ENCODE measurements at places on chromosomes 6 and 20.

GRCh38 chr6:75308250-75308988 lies 23.8 kb upstream of the TMEM30A start:
- no peak for DNase-seq

GRCh38 chr6:133244519-133244918 lies 3.4 kb downstream of the EYA4 start:
- peak; percentile 25 for DNase-seq

DNA sequence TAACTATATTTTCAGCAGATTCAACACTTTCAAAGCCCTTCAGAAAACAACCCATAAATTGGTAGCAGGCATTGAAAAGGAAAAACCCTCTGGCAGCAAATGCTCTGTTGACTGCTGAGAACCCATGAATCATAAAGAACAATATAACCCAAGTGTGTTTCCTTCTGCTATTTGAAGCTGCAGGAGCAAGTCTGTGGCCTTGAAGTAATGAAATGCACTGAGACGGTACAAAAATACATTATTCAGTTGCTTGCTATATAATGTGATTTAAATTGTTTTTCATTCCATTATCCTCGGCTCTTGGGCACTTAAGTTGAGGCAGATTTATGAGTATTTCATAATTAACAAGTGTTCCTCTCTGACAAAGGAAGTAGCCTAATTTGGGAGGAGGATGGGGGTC lies 40.6 kb upstream of the SAMD5 start:
- DNase-seq: no peak

- DNase-seq: no peak
These were observed 11.5 kb upstream of the BLOC1S5 start for GRCh38 chr6:8075704-8076103.

- DNase-seq: peak; percentile 81
These were observed 18.0 kb downstream of the PTGIS start for GRCh38 chr20:49549801-49550551.

GRCh38 chr6:110564703-110565421 lies 88.4 kb upstream of the SLC22A16 start:
- no peak for DNase-seq

GRCh38 chr6:28311139-28311823 lies 24.7 kb downstream of the ZSCAN31 start:
- DNase-seq: no peak

GRCh38 chr6:142301651-142302391 lies at the start of gene ADGRG6:
Gene ADGRG6 (plus strand): TSS chr6:142302007. CDS start chr6:142302330, 323 bp downstream.
- DNase-seq: peak; percentile 55

DNA sequence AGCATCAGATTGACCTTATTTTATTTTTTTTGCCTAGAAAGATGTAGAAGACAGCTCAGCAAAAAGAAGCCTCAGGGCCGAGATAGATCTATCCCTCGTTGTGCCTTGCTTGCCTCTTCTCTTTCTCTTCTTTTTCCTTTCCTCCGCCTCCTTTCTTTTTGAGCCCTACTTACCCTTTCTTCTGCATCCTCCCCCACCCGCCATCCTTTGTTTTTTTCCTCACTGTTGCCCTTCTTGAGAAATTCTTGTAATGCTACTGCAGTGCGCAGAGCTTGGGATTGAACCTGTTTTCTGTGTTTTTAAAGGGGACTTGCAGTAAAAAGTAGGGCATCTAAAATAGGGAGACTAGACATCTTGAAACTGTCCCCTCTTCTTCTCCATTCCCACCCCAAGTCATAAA lies 18.6 kb downstream of the RALY start:
- DNase-seq: no peak

GRCh38 chr6:46612645-46613044 lies 40.0 kb downstream of the CYP39A1 start:
- DNase-seq: no peak

GRCh38 chr6:99618649-99619408 lies 12.2 kb downstream of the PRDM13 start:
- no peak for DNase-seq

- DNase-seq: no peak
These were observed 81.3 kb downstream of the C6orf52 start for GRCh38 chr6:10613077-10613476.

DNA sequence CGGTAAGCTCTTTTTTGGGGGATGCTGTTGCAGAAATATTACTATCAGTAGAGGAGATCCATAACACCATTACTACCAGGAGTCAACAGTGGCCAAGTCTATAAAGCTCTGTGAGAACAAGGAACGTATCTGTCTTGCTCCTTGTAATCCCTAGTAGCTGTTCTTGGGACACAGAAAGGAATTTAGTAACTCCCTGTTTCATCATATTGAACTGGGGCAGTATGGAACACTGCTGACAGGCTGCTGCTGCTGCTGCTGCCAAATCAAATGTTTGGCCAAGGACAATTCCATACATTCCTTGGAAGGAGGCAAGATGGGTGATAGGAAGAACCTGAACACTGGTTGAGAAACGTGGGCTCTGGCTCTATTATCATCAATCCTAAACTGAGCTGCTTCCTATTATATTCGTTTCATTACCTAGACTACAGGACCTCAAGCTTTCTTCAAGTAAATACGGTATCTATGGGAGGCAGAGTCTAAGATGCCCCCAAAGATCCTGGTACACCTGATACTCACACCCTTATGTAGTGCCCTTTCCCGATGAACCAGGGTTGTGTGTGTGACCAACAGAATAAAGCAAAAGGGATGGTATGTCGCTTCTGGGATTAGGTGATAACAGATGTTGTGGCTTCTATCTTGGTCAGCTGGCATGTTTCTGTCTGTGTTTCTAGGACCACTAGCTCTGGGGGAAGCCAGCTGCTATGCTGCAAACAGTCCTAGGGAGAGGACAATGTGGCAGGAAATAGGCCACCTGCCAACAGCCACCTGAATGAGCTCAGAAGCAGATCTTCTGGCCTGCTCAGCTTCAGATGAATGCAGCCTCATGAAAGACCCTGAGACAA lies 39.5 kb downstream of the ELOVL5 start:
- DNase-seq: peak; percentile 54

- no peak for DNase-seq
These were observed 33.9 kb upstream of the CLVS2 start for GRCh38 chr6:122962000-122962624.

- DNase-seq: no peak
These were observed 636.8 kb downstream of the PRKN start for GRCh38 chr6:162090734-162091133.

DNA sequence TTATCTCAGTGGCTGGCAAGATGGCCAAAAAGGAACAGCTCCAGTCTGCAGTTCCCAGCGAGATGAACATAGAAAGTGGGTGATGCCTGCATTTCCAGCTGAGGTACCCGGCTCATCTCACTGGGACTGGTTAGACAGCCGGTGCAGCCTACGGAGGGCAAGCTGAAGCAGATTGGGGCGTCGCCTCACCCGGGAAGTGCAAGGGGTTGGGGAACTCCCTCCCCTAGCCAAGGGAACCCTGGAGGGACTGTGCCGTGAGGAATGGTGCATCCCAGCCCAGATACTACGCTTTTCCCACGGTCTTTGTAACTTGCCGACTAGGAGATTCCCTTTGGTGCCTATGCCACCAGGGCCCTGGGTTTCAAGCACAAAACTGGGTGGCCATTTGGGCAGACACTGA lies 324.7 kb downstream of the GJA1 start:
- DNase-seq: no peak

GRCh38 chr6:41488433-41489119 lies 57.6 kb upstream of the FOXP4 start:
- DNase-seq: peak; percentile 73

DNA sequence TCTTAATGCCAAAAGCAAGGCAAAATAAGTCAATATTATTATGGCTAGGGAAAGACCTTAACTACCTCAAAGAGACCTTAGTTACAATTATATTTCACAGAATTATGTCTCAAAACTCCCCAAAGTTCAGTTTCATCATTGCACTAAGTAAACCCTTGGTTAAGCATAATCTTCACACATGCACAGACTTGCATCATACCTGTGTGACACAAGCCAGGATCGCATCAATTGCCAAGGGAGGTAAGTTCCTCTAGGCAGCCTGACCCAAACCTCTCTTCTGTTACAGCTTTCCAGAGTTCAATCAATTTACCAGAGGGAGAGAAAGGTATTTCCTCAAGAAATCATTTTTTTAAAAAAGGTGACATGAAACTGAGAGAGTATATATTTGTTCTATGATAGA lies 31.9 kb upstream of the PRSS35 start:
- DNase-seq: no peak

Measured in muscle of leg (tissue), 16 donors.